ENCODE measurements at places on chromosomes 2 and 18.

GRCh38 chr2:55026202-55026601 is 24.0 kb downstream of the RTN4 start:
- DNase-seq = no peak

DNA sequence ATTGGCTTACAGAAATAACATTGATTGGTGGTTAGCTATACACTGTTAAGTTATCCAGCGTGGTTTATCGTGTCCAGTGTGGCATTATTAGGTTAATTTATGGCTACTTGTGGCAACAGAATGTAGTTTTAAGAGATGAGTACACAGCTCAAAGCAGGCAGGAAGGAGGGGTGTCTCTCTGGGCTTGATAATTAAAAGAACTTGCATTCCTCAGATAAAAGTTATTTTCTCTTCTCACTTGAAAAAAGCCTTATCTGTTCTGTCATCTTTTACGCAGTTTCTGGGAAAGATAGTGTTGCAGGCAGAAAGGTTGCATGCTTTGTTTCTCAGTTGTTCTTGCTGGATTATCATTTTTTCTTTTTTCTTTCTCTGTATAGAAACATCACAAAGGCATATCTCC is 154.4 kb upstream of the COL3A1 start:
- DNase-seq = no peak

GRCh38 chr2:16640867-16641266 is 24.8 kb downstream of the CYRIA start:
- no peak for DNase-seq

DNA sequence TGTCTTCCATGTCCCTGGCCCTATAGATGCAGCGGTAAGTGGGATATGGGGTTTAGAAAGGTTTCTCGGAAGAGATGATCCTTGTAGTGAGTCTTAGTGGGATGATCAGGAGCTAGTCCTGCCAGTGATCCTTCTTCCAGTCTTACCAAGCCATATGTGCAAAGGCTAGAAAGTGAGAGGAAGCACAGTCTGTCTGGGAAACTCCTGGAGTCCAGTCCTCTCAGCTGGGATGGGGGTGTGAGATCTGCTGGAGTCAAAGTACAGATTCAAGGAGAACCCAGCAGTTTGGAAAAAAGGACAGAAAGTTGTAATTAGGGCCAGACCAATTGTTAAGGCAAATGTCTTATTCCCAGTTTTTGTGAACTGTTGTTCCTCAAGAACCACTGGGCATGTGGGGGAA is 83.3 kb downstream of the LIMS1 start:
- DNase-seq = no peak

GRCh38 chr2:29412197-29412925 is 297.1 kb downstream of the CLIP4 start:
- DNase-seq = no peak
